Right ventricle myocardium superior (tissue), 1 donor: ENCODE measurements at places on chromosomes 12 and 14. TPM values are rescaled to one million over a fixed set of nuclear protein-coding genes. Genes with fewer than 3 reads are reported as not detected.

DNA sequence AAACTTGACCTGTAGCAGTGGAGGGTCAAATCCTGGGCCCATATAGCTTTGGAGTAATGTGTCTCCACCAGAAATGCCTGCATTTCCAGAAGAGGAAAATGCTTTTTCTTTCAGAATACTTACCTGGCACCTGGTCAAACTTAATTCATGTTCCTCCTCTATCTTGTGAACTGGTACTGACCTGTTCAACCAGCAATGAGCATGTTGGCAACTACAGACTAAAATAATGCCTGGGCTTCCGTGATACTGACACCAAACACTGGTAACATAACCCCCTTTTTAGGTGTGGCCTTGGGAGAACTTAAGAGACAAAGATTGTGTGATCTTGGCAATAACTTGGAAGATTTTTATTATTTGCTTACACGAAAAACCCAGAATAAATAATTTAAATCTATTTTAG is 23.8 kb upstream of the MGST1 start:
- DNase-seq = no peak

Gene SERPINA5
- total RNA-seq = 2.7 TPM

Gene GPRC5D
- total RNA-seq = not detected

- no peak for DNase-seq
Measured at GRCh38 chr12:93536766-93537488, 35.5 kb upstream of the SOCS2 start.

- no peak for DNase-seq
Measured at GRCh38 chr12:25200703-25201102, 5.7 kb downstream of the ETFRF1 start.

Gene CRIP2
- 1,011 TPM for total RNA-seq
